ENCODE measurements at places on chromosomes 12 and 14.

DNA sequence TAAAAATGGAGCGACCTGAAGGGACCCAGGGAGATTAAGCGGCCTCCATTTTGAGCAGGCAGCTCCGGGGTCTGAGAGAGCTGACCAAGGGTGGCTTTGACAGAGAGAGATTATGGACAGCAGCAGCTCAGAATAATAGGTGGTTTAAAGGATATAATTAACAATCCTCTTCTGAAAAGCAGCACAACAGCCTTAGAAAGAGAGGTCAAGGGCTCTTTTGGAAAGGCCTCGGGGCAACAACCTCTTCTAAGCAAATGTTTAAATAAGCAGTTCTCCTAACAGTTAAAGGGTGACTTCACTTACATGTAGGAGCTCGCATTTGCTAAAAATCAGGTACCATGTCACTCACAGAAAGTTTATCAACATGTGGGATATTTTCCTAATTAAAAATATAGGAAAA, 87.2 kb upstream of the FRMD6 start:
- DNase-seq: no peak

GRCh38 chr12:88994971-88995370, 357.3 kb downstream of the DUSP6 start:
- DNase-seq: no peak

- DNase-seq: no peak
Measured at GRCh38 chr14:96052541-96053247, 13.5 kb downstream of the C14orf132 start.

DNA sequence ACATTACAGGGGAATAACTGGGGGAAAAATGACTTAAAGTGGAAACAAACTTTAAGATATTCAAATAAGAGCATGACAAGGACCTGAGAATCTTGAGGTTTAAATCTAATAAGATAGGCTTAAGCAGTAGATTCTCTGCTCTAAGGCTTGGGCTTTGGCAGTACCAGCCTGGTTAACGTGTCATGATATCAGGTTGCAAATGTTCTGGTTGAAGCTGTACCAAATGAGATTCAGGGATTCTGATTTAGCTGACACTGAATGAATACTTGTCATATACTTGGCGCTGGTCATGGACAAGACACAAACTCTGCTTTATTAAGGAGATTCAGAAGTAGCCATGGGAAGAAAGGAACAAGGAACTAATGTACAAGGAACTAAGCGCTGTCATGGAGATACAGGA, 6.1 kb downstream of the TCP11L2 start:
- DNase-seq: no peak

- no peak for DNase-seq
Measured at GRCh38 chr12:57455374-57456144, 452 bp downstream of the INHBE start.

GRCh38 chr12:106141003-106141402, 2.2 kb upstream of the NUAK1 start:
- DNase-seq: no peak

DNA sequence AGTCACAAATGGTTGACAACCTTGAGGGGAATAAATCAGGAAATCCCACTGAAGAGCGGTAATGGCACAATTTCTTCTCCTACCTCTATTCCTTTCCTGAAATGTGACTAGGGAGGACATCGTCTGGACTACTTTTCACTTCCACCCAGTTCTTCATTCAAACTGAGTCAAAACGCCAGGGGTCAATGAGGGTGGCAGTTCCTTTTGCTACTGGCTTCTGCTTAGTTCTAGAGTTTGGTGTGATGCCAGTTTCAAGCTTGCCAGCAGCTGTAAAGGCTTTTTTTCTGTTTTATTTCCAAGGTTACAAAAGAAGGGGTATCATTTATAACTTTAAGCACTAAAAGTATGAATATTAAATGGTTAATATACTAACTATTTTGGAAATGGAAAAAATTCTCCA, 286.5 kb downstream of the SOX5 start:
- no peak for DNase-seq

DNA sequence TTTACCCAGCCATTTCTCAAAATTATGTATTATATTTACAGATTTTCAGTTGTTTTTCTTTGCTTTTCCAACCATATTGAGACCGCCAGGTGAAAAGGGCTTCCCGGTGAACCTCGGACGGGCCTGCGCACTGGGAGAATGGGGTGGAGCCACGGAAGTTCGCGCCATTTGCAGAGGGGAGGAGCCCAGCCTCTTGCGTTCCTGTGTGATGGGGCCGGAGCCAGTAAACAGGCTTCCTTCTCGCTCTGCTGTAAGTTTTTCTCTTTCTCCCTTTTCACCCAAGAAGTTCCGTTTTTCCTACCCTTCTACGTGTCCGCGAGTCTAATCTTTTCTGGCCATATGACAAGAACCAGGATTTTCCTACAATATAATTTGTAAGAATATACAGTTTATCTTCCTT, 1108.8 kb upstream of the SEL1L start:
- no peak for DNase-seq

DNA sequence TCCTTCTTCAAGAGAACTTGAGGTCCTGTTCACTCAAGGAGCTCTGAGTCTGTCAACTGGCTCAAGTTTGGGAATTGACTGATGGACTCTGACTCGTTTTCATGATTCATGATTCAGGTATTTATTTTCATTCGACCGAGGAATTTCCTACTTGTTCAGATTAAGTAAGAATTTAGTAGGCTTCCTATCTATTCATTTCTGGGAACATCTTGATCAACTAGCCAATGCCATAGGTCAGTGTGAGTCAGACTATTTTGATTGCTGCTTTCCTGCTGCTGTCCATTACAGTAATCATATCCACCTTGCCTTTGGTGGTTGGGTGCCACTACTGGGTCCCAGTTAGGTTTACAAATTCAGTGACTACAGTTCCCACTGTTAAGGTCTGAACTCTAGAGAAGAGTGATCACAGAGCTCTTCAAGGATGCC, 6.1 kb downstream of the FAM186A start:
- no peak for DNase-seq

All from activated effector memory CD4-positive, alpha-beta T cell treated with Interleukin-2 at 50 U/mL for 16 hours (primary cell).